ENCODE measurements at places on chromosomes 1 and 21.

- H3K4me3 ChIP-seq = no peak overlapping the region
- H3K27me3 ChIP-seq = peaks cover 10% of the 10 kb centered on the region
- H3K36me3 ChIP-seq = no peaks in the 10 kb centered on the region
- no peaks in the 10 kb centered on the region for H3K4me1 ChIP-seq
- DNase-seq = no peak
- H3K27ac ChIP-seq = no peak overlapping the region
Observed at GRCh38 chr1:29691499-29691898, 455.2 kb downstream of the PTPRU start.

- no peaks in the 10 kb centered on the region for H3K36me3 ChIP-seq
- no peaks in the 10 kb centered on the region for H3K27me3 ChIP-seq
- H3K4me3 ChIP-seq = peak overlapping the region; percentile 98
- no peak for DNase-seq
- peaks cover 56% of the 10 kb centered on the region for H3K4me1 ChIP-seq
Observed at GRCh38 chr1:156499194-156499841, 1.3 kb downstream of the MEF2D start.

DNA sequence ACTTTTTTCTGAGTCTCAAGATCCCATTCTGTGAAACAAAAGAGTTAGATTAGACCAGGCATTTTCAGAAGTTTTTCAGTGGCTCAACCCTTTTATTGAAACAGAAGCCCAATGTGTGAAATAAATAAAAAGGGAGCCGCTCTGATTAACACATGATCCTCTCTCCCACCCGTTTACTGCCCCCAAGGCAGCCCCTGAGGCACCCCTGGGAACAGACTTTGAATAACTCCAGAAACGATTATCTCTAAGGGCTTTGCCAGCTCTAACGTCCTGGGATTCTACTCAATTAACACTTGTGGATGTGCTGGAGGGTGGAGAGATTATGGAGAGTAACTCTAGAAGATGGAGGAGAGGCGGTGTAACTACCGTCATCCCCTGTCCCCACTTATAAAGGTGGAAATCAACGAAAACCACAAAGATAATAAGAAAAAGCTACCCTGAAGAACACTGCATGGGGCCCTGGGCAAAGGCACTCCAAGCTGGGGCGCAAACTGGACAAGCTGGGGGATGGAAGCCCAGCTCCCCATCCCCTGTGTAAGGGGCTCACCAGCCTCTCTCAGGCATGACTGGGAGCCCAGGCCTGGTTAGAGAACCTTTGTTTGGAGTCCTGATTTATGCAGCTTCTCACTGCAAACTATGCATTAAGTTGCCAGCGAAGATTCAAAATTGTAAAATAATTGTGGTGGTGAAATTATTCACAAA is 39.0 kb upstream of the GRIK3 start:
- no peak for DNase-seq
- no peaks in the 10 kb centered on the region for H3K36me3 ChIP-seq
- no peak overlapping the region for H3K27ac ChIP-seq
- H3K4me1 ChIP-seq = peaks cover 7% of the 10 kb centered on the region
- peaks cover 24% of the 10 kb centered on the region for H3K27me3 ChIP-seq

GRCh38 chr1:156750711-156751450 is 594 bp downstream of the HDGF start:
- H3K4me1 ChIP-seq = peaks cover 38% of the 10 kb centered on the region
- DNase-seq = no peak
- no peaks in the 10 kb centered on the region for H3K36me3 ChIP-seq
- peak overlapping the region; percentile 92 for H3K4me3 ChIP-seq
- no peaks in the 10 kb centered on the region for H3K27me3 ChIP-seq
